ENCODE measurements at places on chromosomes 16 and 17. TPM values are rescaled to one million over a fixed set of nuclear protein-coding genes. Genes with fewer than 3 reads are reported as not detected.

CA4 gene
- 3.2 TPM for total RNA-seq

GINS2 gene
- 5.3 TPM for total RNA-seq

SLC9A5 gene
- 0.79 TPM for total RNA-seq

IKZF3 gene
- total RNA-seq: 0.39 TPM

NR1D1 gene
- 3.6 TPM for total RNA-seq

EPX gene
- total RNA-seq: 1.9 TPM

CSH1 gene
- total RNA-seq: not detected

IL21R gene
- 0.39 TPM for total RNA-seq

LLGL2 gene
- 17.8 TPM for total RNA-seq

TIMP2 gene
- 101 TPM for total RNA-seq

MRC2 gene
- total RNA-seq: 147 TPM

UBE2O gene
- 20.2 TPM for total RNA-seq

FAM171A2 gene
- 3.4 TPM for total RNA-seq

RAD51C gene
- total RNA-seq: 22.4 TPM

DDX52 gene
- total RNA-seq: 20.7 TPM

OR4D1 gene
- total RNA-seq: not detected

OTOA gene
- 0.10 TPM for total RNA-seq

C16orf46 gene
- total RNA-seq: 0.69 TPM

PEX12 gene
- total RNA-seq: 3.0 TPM

SOX8 gene
- 6.8 TPM for total RNA-seq

TNFRSF17 gene
- total RNA-seq: 0.30 TPM

SYCE1L gene
- total RNA-seq: 0.99 TPM

BCAR1 gene
- 16.8 TPM for total RNA-seq

PLXDC1 gene
- 5.4 TPM for total RNA-seq

ABCA9 gene
- total RNA-seq: 18.9 TPM

CTRL gene
- total RNA-seq: 0.49 TPM

RNPS1 gene
- total RNA-seq: 57.3 TPM

C17orf50 gene
- total RNA-seq: not detected

CHD3 gene
- total RNA-seq: 111 TPM

OSGIN1 gene
- total RNA-seq: 0.30 TPM

TBX6 gene
- 0.20 TPM for total RNA-seq

HCRT gene
- total RNA-seq: not detected

MSLN gene
- total RNA-seq: 1.4 TPM

EVI2B gene
- 4.0 TPM for total RNA-seq

PRSS33 gene
- total RNA-seq: not detected

DCAF7 gene
- total RNA-seq: 17.3 TPM

TBC1D3D gene
- total RNA-seq: 2.3 TPM

ZNF469 gene
- total RNA-seq: 4.6 TPM

ZDHHC1 gene
- total RNA-seq: 7.0 TPM

SPATA22 gene
- total RNA-seq: 0.39 TPM
